Hypothalamus (tissue), 51 donors: ENCODE measurements at places on chromosomes 11 and 22.

DNA sequence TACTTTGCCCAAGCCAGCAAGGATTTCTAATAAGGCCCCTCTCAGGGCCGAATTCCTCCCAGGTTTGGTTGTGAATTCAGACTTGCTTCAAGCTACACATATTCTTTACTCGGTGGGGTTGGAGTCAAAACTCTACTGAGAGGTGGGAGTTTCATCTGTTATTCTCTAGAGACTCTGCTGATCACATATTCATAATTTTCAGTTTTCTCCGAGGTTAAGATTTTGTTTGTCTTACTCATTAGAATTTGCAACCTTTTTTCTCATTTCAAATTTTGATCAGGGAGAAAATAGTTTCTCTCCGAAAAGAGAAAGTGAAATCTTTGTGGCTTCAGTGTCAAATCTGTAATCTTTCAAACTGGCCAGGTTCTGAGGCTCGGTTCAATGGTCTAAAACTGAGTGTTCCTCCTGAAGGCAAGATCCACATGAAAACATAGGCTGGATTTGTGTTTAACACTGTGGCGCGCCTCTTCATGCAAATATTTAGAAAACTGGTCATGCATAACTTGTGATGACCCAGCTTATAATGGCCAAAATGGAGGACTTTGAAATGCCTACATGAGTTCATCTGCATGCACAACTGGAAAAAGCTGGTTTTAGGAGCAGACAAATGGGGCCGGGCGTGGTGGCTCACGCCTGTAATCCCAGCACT, 21.5 kb upstream of the GSTP1 start:
- DNase-seq: no peak

DNA sequence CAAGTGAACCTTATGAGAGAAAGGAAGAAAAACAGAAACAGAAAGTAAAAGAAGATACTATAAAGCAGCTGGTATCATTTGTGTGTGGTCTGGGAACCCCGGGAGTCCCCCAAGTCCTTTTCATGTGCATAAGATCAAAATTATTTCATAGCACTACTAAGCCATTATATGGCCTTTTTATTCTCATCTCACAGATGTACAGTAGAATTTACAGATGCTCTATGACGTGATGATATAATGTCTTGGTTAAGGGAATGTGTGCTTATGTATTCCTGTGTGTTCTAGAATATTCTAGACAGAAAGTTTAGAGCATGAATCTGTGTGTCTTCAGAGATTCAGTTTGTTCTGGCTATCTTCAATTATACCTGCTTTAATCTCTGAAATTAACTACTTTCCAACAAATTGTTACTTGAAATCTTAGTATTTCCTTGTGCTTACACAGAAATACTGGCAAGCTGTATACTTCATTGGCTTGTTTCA, 8.6 kb upstream of the TPP1 start:
- DNase-seq: no peak

GRCh38 chr11:120061036-120061760, 76.7 kb downstream of the TRIM29 start:
- DNase-seq: no peak

- peak; percentile 35 for DNase-seq
Observed at GRCh38 chr11:69101115-69101791, 52.5 kb downstream of the TPCN2 start.

DNA sequence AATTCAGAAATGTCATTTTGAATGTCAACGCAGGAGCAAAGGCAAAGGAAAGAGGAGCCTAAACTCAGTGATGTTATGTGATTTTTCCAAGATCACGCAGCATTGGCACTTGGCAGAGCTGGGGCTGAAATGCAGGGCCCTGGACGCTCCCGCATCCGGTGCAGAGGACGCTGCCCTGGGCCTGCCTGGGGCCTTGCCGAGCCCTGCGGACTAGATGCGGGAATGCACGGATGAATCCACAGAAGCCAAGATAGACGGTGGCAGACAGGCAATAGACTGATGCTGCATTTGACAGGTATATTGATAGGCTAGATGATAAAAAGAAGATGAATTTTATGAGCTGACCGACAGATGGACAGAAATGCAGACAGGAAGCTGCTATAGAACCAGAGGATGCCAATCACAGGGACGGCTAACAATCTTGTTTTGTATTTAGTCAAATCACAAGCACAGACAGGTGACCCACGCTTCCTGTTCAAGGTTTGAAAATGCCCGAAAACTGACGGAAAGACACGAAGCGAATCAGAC, 696 bp upstream of the MARK2 start:
- no peak for DNase-seq

DNA sequence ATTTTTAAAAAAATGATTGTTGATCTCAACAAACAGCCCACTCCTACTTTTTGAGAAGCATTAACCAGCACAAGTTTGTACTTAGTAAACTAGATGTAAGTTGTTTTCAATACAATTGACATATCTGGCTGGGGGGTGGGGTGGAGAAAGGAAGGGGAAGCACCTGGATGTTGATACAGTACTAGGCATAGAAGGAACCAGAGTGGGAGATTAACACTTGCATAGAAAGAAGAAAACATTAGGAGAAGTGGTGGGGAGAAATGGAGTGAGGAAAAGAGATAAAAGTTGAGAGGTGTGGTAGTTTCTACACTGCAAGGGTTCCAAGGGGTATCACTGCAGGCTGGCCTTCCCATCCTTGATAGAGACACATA, 10.6 kb upstream of the GAB2 start:
- DNase-seq: no peak

DNA sequence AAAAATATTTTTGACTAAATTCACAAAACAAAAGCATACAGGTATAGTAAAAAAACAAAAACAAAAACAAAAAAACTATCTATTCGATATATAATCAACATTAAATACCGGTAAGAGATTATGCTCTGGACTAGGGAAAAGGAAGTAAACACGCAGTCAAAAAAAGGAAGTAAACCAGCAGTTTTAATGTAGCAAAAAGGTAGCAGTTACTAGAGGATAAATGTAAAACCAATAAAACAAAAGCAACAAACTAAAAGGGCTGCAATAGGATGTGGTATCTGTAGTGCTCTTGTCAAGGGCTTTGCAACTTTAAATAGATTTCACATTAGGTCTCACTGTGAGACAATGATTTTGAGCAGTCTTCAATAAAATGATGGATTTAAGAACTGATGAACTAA, 2.4 kb downstream of the TRIM22 start:
- DNase-seq: no peak

- no peak for DNase-seq
Observed at GRCh38 chr11:69374110-69374945, 80.4 kb downstream of the MYEOV start.

DNA sequence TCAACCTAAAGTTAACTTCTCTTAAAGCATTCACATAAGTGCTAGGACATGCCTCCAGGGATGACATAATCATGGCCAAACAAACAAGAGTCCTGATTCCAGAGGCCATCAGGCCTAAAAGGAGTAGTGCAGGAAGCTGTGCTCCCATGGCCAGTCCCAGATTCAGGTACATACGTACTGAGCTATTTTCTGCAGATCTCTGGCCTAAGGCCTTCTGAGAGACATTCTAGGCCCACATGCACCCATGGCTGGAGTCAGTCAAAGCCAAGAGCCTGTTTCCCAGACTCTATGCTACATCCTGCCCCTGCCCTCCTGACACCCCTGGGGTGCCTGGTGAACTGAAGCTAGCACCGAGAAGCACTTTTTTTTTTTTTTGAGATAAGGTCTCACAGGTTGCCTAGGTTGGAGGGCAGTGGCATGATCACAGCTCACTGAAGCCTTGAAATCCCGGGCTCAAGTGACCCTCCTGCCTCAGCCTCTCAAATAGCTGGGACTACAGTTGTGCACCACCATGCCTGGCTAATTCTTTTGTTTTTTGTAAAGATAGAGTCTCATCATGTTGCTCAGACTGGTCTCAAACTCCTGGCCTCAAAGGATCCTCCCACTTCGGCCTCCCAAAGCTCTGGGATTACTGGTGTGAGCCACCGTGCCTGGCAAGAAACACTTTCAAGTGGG, 553 bp downstream of the CD3D start:
- DNase-seq: no peak

DNA sequence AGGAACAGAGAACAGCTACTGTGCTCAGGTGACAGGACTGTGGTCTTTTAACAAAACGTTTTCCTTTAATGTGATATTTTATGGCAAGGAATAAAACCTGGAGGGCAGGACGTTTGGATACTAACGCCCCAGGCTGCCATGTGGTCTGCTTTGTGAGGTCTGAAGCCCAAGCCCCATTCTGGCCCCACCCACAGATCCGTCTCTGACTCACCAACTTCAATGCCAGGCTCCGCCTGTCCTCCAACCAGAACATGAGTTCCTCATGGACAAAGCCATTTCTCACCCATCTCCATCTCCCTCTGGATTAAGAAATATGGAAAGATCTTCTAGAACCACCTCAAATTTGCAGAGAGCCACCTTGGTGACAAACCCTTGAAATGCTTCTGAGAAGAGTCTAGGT, 148.8 kb downstream of the CRYBB2 start:
- DNase-seq: no peak

GRCh38 chr11:20617346-20618005, 18.1 kb downstream of the SLC6A5 start:
- no peak for DNase-seq

- no peak for DNase-seq
Observed at GRCh38 chr22:27488456-27489177, 312.9 kb downstream of the MN1 start.

GRCh38 chr11:61335355-61335710, 2.3 kb downstream of the TKFC start:
- DNase-seq: no peak

DNA sequence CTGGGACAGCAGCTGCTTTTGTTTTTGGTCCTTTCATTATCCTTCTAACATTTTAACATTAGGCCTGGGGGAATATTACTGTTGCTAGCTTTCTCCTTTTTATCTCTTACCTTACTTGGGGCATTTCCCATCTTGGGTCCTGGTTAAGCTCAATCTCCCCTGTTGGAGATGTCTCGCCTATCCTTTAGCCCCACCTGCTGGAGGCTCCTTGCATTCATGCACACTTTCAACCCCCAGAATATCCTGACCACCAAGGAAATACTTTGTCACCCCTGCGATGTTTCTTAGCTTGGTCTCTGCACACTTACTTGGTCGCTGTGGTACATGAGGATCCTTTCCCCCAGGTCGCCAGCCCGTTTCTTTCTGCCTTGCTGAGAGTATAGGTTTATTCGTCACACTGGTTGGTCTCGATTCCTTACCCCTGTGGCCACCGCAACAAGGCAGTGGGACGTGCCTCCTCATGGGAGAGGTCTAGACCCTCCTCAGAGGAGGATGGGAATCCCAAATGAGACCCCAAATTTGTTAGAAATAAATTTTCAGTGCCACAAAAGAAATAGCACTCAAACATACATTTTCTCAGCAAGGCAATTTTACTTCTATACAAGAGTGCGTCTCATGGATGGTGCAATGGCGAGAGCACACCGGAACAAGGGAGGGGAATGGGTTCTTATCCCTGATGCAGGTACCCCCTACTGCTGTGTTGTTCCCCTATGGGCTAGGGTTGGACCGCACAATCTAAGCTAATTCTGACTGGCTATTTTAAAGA, 5.4 kb upstream of the TXN2 start:
- no peak for DNase-seq

GRCh38 chr22:35219012-35219411, 38.3 kb upstream of the HMGXB4 start:
- DNase-seq: no peak

- DNase-seq: no peak
Observed at GRCh38 chr22:42895541-42895981, 38.5 kb upstream of the ARFGAP3 start.
